ENCODE measurements at places on chromosomes 2 and 18.
A peak's percentile ranks its signal among the peaks of the same experiment; 100 is the strongest.

DNA sequence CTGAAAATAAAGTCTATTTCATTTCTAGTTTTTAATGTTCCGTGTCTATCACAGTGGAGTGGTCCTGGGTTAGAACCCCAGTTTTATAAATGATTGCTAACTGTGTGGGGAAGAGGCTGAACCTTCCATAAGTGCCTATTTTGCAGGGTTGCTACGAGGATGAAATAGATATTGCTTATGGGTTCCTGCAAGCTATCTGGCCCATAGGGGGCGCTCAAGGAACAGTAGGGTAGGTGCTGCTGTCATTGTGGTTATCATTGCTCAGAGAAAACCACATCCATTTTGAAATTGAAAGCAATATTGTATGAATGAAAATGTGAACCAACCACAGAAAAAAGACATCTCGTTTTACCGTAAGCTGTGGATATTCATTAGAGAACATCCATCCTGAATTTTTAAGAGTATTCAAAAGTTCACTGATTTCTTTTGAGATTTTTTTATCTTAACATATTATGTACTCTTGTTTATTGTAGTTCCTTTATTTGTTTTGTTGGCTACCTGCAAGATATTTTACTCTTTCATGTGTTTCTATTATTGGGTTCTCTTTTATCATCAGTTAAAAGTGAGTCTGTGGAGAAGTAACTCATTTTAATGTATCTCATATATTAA, 261.6 kb downstream of the NAPG start:
- no peaks in the 10 kb centered on the region for H3K4me1 ChIP-seq
- H3K4me3 ChIP-seq, result no peak overlapping the region
- H3K36me3 ChIP-seq, result no peaks in the 10 kb centered on the region
- peak; percentile 81 for DNase-seq
- H3K27me3 ChIP-seq, result no peaks in the 10 kb centered on the region

DNA sequence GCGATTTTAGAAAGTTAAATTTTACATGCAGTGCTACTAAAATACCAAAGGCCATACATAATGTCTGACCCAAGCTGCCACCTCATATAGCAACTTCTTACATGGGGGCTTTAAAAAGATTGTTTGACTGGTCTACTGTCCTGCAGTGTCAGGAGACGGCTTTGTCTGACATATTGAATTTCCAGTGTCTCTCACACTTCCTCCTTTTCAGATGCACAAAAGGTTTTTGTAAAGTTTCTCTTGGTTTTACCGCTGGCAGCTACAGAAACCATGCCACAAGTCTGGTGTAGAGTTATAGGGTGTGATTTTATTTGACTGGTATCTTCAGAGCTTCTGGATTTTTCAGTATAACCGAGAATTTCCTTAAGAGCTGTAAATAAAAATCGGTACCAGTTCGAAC, 1.1 kb upstream of the ASAP2 start:
- H3K4me3 ChIP-seq, result peak overlapping the region; percentile 80
- H3K36me3 ChIP-seq, result no peaks in the 10 kb centered on the region
- peak overlapping the region; percentile 84 for H3K27ac ChIP-seq
- H3K4me1 ChIP-seq, result peaks cover 27% of the 10 kb centered on the region

GRCh38 chr18:77133051-77133834, 660 bp upstream of the MBP start:
- H3K36me3 ChIP-seq, result peaks cover 4% of the 10 kb centered on the region
- peak overlapping the region; percentile 68 for H3K4me3 ChIP-seq
- H3K27me3 ChIP-seq, result peaks cover 14% of the 10 kb centered on the region
- peaks cover 14% of the 10 kb centered on the region for H3K4me1 ChIP-seq

DNA sequence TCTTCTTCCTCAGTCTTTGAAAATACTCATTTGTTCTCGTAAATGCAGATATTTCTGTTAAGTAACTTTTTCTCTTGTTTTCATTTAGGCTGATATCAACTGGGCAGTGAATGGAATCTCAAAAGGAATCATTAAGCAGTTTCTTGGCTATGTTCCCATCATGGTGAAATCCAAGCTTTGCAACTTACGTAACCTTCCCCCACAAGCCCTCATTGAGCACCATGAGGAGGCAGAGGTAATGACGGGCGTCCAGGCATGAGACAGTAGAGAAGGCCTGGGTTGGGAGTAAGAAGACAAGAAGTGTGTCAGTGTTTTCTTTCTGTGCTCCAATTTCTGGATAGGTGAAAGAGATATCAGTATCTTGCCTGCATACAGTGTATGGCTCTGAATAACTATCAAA, 5.1 kb downstream of the POLR1B start:
- peaks cover 13% of the 10 kb centered on the region for H3K36me3 ChIP-seq
- H3K4me1 ChIP-seq, result no peaks in the 10 kb centered on the region
- no peak overlapping the region for H3K4me3 ChIP-seq
- no peak for DNase-seq

DNA sequence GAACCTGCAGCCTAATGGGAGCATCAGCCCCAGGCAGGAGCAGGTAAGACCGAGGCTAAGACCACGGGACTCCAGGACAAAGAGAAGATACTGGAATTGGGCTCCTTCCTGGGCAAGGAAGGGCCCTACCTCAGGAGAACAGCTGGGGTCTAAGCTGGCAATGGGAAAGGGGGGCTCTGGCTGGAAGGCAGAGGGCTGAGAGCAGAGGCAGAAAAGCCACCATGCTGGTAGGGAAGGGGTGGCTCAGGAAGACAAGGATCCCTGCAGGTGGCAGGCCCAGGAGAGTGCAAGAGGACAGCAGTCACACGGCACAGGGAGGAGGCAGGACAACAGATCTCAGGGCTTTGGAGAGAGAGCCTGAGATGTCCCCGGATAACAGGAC, 203.5 kb downstream of the NDUFA10 start:
- DNase-seq, result no peak
- H3K4me3 ChIP-seq, result no peak overlapping the region
- H3K4me1 ChIP-seq, result peaks cover 10% of the 10 kb centered on the region
- H3K27ac ChIP-seq, result no peak overlapping the region
- H3K36me3 ChIP-seq, result no peaks in the 10 kb centered on the region

- H3K4me3 ChIP-seq, result no peak overlapping the region
- no peaks in the 10 kb centered on the region for H3K4me1 ChIP-seq
- H3K27ac ChIP-seq, result no peak overlapping the region
- H3K36me3 ChIP-seq, result no peaks in the 10 kb centered on the region
- DNase-seq, result no peak
These were observed 23.3 kb downstream of the AOX1 start for GRCh38 chr2:200609028-200609614.

DNA sequence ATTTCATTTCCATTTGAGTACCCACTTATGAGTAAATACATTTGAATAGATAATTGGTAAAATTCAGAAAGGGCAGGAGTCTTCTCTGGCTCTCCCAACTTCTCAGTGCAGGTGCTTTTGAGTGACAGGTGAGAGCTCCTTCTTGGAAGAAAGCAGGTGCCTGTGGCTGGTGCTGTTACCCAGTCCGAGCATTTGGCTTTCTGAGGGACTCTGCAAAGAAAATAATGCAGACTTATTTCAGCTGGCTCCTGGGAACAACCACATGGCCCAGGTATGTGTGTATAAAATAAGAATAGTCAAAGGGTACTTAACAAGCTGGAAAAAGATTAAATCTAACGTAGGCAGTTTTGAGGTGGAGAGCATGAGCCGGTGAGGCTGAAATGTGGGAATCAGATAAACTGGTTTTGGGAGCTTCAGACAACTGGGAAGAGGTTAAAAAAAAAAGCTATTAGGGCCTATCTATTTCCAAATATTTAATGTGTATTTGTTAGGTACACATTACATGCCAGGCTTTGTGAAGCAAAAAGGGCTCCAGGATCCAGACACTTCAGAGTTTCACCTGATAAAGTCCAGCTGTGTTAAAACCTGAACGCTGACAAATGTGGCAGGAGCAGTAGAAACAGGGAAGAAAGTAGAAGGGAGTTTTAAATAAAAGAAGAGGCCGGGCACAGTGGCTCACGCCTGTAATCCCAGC, 20.6 kb downstream of the ZNF236 start:
- DNase-seq, result no peak
- H3K36me3 ChIP-seq, result no peaks in the 10 kb centered on the region
- H3K4me3 ChIP-seq, result no peak overlapping the region
- peaks cover 8% of the 10 kb centered on the region for H3K4me1 ChIP-seq

GRCh38 chr2:97718051-97718882, 4.9 kb downstream of the ZAP70 start:
- peaks cover 7% of the 10 kb centered on the region for H3K36me3 ChIP-seq
- no peak for DNase-seq
- peaks cover 47% of the 10 kb centered on the region for H3K4me1 ChIP-seq
- no peak overlapping the region for H3K4me3 ChIP-seq

DNA sequence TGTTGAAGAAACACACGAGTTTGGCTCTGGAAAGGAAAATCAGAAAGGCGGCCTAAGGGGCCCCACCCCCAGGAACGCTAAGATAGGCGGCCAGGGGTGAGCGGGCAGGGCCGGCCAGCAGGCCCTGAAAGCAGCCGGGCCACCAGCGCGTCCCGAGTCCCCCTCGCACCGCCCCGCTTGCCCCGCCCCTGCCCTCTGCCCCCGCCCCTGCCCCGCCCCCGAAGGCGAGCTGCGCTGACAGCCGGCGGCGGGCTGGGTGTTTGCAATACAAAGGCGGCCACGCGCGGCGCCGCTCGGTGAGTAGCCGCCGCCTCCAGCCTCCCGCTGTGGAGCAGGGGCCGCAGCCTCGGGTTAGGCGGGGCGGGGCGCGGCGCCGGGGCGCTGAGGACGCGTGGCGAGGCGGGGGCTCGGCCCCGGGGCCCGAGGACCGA, at the start of gene LPIN1:
TSS of gene LPIN1 (plus strand) at position 257 of the 431 bp plus-strand sequence. CDS start 18,910 bp downstream, outside the sequence.
- H3K4me3 ChIP-seq, result peak within 1 kb of the TSS; percentile 88
- H3K27ac ChIP-seq, result peak within 1 kb of the TSS; percentile 52
- DNase-seq, result peak; percentile 89
- peaks cover 33% of the 10 kb centered on the region for H3K4me1 ChIP-seq

- no peak for DNase-seq
- H3K4me3 ChIP-seq, result no peak overlapping the region
- H3K4me1 ChIP-seq, result no peaks in the 10 kb centered on the region
- no peaks in the 10 kb centered on the region for H3K36me3 ChIP-seq
- H3K27me3 ChIP-seq, result no peaks in the 10 kb centered on the region
- H3K27ac ChIP-seq, result no peak overlapping the region
These were observed 210.4 kb downstream of the SH3BP4 start for GRCh38 chr2:235162082-235162836.

DNA sequence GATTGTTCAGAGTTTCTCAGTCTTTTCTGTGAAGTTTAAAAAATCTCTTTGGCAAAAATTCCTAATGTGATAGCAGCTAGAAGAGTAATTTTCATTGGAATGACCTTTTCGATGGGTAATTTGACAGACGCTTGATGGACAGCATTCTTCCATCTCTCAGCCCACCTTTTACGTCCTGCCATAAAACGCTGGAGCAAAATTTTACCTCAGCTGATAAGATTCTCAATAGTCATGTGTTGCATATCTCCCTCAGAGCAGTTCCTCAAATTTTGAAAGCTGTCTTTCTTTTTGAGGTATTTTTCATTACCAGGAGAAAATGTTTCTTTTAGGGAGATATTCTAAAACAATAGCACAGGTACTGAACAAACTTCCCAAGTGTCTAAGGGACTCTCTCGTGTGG, 441.4 kb downstream of the PARD3B start:
- H3K4me3 ChIP-seq, result no peak overlapping the region
- no peak overlapping the region for H3K27ac ChIP-seq
- no peaks in the 10 kb centered on the region for H3K27me3 ChIP-seq
- H3K4me1 ChIP-seq, result no peaks in the 10 kb centered on the region
- DNase-seq, result no peak

DNA sequence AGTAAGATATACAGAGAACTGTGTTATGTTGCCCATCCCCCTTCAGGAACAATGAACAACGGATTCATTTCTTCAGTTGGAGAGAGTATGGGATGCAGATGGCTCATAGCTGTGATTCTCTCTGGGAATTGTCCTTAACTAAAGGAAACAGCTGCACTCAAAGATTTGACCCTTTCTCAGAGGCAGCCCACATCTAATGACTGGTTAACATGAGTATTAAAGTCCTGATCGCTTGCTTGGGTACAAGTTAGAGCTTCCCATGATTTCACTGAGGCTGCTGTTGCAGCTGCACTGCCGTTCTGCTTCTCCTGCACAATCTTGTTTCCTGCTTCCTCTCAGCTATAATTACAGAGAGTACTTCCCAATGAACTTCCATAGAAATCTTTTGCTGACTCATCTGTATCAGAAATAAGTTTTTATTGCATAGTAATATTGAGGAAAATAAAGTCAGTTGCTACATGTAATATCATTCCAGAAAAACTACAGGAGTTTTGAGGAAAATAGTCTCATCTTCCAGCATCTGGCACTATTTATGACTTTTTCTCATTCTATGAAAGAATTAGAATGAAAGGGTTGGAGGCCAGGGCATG, 12.8 kb upstream of the SCN9A start:
- peak overlapping the region; percentile 99 for H3K27ac ChIP-seq
- peaks cover 31% of the 10 kb centered on the region for H3K4me1 ChIP-seq
- H3K36me3 ChIP-seq, result no peaks in the 10 kb centered on the region
- peak; percentile 36 for DNase-seq
- H3K4me3 ChIP-seq, result no peak overlapping the region
- H3K27me3 ChIP-seq, result no peaks in the 10 kb centered on the region

DNA sequence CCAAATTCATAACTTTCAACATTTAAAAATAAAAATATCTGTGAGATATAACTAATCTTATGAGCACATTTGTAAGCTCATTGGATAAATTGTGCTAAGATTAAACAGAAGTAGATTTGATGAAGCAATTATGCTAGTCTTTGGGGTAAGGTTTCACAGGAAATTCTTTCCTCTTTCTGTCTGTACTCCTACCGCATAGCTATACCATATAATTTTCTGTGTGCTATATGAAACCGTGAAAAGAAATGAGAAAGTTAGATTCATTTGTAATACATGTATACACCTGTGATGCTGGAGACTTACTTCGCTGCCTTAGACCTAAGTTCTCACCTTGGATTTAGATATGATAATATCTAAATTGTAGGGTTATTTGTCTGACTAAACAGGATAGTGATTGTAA, 184.7 kb downstream of the PPP1R1C start:
- H3K27ac ChIP-seq, result no peak overlapping the region
- no peaks in the 10 kb centered on the region for H3K36me3 ChIP-seq
- H3K27me3 ChIP-seq, result peaks cover 2% of the 10 kb centered on the region

DNA sequence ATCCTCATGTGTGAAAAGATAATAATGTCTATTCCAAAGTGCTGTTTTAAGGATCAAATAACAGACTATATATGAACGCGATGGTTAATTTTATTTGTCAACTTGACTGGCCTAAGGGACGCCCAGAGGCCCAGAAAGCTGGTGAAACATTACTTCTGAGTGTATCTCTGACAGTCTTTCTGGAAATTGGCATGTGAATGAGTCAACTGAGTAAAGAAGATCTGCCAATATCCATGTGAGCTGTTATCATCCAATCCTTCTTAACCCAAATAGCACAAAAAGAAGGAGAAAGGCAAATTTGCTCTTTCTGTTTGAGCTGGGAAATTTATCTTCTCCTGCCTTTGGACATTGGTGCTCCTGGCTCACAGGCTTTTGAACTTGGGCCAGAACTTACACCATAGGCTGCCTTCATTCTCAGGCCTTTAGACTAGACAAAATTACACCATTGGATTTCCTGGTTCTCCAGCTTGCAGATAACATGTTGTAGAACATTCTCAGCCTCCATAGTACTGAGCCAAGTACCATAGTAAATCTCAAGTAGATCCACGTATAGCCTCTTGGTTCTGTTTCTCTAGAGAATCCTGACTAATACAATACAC, 114.7 kb upstream of the DOCK10 start:
- H3K27me3 ChIP-seq, result no peaks in the 10 kb centered on the region
- H3K4me3 ChIP-seq, result no peak overlapping the region

- no peak overlapping the region for H3K27ac ChIP-seq
- H3K27me3 ChIP-seq, result peaks cover 34% of the 10 kb centered on the region
- peaks cover 8% of the 10 kb centered on the region for H3K36me3 ChIP-seq
- peaks cover 39% of the 10 kb centered on the region for H3K4me1 ChIP-seq
These were observed 2.0 kb downstream of the SP9 start for GRCh38 chr2:174336501-174337336.

GRCh38 chr2:41924709-41925408, 123.0 kb upstream of the PKDCC start:
- peaks cover 6% of the 10 kb centered on the region for H3K27me3 ChIP-seq
- no peak overlapping the region for H3K27ac ChIP-seq
- no peak overlapping the region for H3K4me3 ChIP-seq
- DNase-seq, result no peak

Data from endothelial cell (in vitro differentiated cells).